ENCODE measurements at places on chromosomes 5 and 9. TPM values are rescaled to one million over a fixed set of nuclear protein-coding genes. Genes with fewer than 3 reads are reported as not detected.
A peak's percentile ranks its signal among the peaks of the same experiment; 100 is the strongest.

ANKRD20A1 gene
- not detected for total RNA-seq

GARIN3 gene
- total RNA-seq: 0.50 TPM

OSMR gene
- not detected for total RNA-seq

MPDZ gene
- not detected for total RNA-seq

GRCh38 chr5:95839658-95840057 is 17.1 kb upstream of the GLRX start:
- no peak for DNase-seq
- H3K27me3 ChIP-seq: no peaks in the 10 kb centered on the region
- no peak overlapping the region for H3K4me3 ChIP-seq
- no peaks in the 10 kb centered on the region for H3K36me3 ChIP-seq
- H3K4me1 ChIP-seq: peaks cover 26% of the 10 kb centered on the region
- no peak overlapping the region for H3K27ac ChIP-seq

DNA sequence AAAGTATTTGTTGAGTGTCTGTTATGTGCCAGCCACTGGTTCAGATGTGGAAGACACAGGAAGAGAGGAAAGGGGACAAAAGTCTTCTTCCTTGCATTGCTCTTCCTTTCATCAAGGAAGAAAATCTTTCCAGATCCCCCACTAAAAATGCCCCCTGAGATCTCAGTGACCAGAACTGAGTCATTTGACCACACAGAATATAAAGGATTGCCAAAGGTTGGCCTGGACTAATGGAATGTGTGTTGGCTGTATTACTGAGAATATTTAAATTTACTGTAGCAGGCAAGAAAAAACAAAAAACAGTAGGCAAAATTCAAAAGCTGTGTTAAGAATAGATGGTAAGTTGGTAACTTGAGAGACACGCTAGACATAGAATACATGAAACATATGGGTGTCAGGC is 10.0 kb upstream of the SEPTIN8 start:
- H3K36me3 ChIP-seq: no peaks in the 10 kb centered on the region
- H3K27me3 ChIP-seq: no peaks in the 10 kb centered on the region
- DNase-seq: no peak
- peak overlapping the region; percentile 51 for H3K27ac ChIP-seq
- no peaks in the 10 kb centered on the region for H3K4me1 ChIP-seq
- no peak overlapping the region for H3K4me3 ChIP-seq

DNA sequence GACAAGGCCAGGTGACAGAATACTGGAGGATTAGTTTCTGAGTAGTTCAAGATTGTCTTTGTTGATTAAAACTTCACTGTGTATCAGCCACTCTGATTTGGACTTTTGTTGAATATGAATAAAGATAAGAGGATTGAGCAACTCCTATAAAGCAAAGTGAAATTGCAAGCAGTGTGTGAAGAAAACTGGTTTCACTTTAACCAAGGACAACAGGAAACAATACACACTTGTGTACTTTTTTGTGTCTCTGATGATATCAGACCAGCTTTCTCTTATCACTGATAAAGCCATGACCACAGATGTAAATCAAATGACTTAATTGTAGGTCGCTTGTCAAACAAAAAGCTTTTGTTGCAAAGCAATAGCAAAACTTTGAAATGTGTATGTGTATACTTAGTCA is 268.6 kb downstream of the FER start:
- H3K27me3 ChIP-seq: no peaks in the 10 kb centered on the region
- no peaks in the 10 kb centered on the region for H3K36me3 ChIP-seq
- H3K4me1 ChIP-seq: no peaks in the 10 kb centered on the region
- no peak overlapping the region for H3K4me3 ChIP-seq

DNA sequence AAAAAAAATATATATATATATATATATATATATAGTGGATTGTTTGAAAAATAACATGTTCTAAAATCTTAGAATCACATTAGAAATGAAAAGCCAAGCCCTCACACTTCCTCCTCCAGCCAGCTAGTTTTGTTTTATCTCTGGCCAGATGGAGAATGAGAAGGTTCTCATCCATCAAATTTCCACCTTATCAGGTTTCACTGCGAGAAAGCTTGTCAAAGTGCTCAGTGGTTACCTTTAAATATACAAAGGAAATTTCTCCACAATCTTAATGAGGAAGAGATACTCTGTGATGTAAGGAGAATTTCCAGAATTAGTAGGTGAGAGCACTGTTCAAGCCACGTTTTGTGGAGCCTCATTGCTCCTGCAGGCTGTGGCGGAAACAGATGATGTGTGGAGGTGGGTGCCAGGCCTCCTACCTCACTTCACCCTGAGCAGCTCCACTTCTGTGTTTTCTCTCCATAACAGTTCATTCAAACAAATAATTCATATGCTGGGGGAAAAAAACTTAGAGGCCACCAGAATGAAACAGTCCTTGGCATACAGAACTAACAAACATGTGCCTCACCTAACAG is 71.9 kb downstream of the CDK5RAP2 start:
- no peaks in the 10 kb centered on the region for H3K4me1 ChIP-seq
- peaks cover 16% of the 10 kb centered on the region for H3K36me3 ChIP-seq
- DNase-seq: no peak

All from CD8-positive, alpha-beta memory T cell (primary cell).